ENCODE measurements at places on chromosomes 1 and 21. TPM values are rescaled to one million over a fixed set of nuclear protein-coding genes. Genes with fewer than 3 reads are reported as not detected.

HMGCS2 gene
- total RNA-seq: not detected

PRR9 gene
- not detected for total RNA-seq

FAM78B gene
- 0.74 TPM for total RNA-seq

GRCh38 chr1:7069931-7070330 lies 284.7 kb downstream of the CAMTA1 start:
- no peak overlapping the region for H3K27ac ChIP-seq
- DNase-seq: no peak
- no peak overlapping the region for H3K4me3 ChIP-seq
- H3K27me3 ChIP-seq: peaks cover 22% of the 10 kb centered on the region

GRCh38 chr1:88774151-88774556 lies 90.1 kb downstream of the PKN2 start:
- H3K27me3 ChIP-seq: no peaks in the 10 kb centered on the region
- DNase-seq: peak; percentile 47
- peaks cover 20% of the 10 kb centered on the region for H3K4me1 ChIP-seq
- peaks cover 38% of the 10 kb centered on the region for H3K36me3 ChIP-seq

DNA sequence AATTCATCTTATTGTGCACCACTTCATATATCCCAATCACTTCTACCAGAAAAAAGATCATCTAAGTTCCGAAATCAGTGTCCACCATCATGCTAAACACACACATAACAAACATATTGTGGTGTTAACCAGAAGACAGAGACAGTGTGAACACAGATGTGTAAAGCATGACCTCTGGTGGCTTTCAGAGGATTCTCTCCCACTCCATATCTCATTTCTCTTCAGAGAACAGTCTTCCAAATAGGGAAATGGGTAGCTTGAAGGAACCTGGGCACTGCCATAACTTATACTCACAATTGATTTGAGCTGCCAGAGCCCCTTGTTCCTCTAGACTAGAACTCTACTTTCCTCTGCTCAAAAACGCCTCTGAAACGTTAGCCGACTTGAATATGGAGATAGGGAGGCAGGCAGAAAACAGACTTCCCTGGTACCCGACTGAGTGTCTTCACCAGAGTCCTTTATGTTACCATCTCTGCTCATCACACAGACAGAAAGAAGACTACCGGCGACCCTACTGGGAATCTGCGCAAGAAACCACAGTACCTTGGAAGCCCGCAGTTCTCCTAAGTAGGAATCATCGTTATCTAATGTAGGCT lies 1.8 kb upstream of the ELAPOR1 start:
- DNase-seq: no peak
- H3K4me3 ChIP-seq: no peak overlapping the region
- peak overlapping the region; percentile 81 for H3K27ac ChIP-seq

DNA sequence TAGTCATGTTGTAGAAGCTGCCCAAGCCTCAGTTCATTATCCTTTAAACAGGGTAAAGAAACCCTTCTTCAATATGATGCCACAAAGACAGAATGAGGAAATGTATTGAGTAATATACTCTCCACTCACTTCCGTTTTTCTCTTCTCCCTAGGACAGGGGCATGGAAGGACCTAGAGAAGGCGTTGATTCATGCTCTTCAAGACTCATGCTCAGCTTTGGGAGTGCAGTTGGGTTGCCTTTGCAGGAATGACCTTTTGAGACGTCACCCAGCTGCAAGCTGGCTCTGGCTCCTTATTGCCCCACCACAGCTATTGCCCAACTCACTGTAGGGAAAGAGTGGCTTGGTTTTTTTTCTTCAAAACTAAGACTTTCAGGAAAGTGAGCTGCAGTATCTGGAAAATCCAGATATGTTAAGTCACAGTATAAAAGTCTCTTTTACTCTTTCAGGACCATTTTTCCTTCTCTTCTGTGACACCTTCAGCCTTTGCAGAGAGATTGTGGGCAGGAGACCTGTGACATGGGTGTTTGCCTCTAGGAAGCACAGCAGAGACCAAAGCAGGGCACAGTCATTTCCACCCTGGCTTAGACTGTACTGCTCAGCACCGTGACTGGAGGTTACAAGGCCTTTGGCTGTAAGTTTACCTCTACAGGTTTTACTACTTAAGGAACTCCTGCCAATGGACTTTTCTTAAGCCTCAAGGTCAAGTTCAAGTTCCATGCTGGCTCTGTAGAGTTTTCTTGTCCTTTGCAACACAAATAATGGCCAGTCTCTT lies 39.5 kb downstream of the XCL2 start:
- no peaks in the 10 kb centered on the region for H3K27me3 ChIP-seq
- no peak overlapping the region for H3K4me3 ChIP-seq
- H3K4me1 ChIP-seq: peaks cover 47% of the 10 kb centered on the region
- peaks cover 2% of the 10 kb centered on the region for H3K36me3 ChIP-seq

- no peaks in the 10 kb centered on the region for H3K36me3 ChIP-seq
- no peaks in the 10 kb centered on the region for H3K4me1 ChIP-seq
- no peak overlapping the region for H3K27ac ChIP-seq
- DNase-seq: no peak
These were observed 105.1 kb downstream of the ROR1 start for GRCh38 chr1:63878932-63879331.

- no peaks in the 10 kb centered on the region for H3K27me3 ChIP-seq
- H3K27ac ChIP-seq: no peak overlapping the region
- no peak overlapping the region for H3K4me3 ChIP-seq
- DNase-seq: no peak
- H3K36me3 ChIP-seq: no peaks in the 10 kb centered on the region
These were observed 321.3 kb downstream of the KIF26B start for GRCh38 chr1:245475961-245476516.

GRCh38 chr1:225462714-225463574 lies 35.1 kb upstream of the LBR start:
- no peak overlapping the region for H3K4me3 ChIP-seq
- H3K27me3 ChIP-seq: no peaks in the 10 kb centered on the region
- H3K27ac ChIP-seq: no peak overlapping the region
- no peaks in the 10 kb centered on the region for H3K36me3 ChIP-seq

GRCh38 chr1:6235296-6235677 lies 477 bp downstream of the ICMT start:
- H3K27ac ChIP-seq: peak overlapping the region; percentile 86
- peaks cover 18% of the 10 kb centered on the region for H3K4me1 ChIP-seq
- peak overlapping the region; percentile 90 for H3K4me3 ChIP-seq
- peaks cover 24% of the 10 kb centered on the region for H3K27me3 ChIP-seq
- DNase-seq: no peak

GRCh38 chr1:167541610-167542009 lies 12.0 kb downstream of the CREG1 start:
- H3K4me1 ChIP-seq: peaks cover 34% of the 10 kb centered on the region
- H3K4me3 ChIP-seq: no peak overlapping the region
- H3K27ac ChIP-seq: no peak overlapping the region

DNA sequence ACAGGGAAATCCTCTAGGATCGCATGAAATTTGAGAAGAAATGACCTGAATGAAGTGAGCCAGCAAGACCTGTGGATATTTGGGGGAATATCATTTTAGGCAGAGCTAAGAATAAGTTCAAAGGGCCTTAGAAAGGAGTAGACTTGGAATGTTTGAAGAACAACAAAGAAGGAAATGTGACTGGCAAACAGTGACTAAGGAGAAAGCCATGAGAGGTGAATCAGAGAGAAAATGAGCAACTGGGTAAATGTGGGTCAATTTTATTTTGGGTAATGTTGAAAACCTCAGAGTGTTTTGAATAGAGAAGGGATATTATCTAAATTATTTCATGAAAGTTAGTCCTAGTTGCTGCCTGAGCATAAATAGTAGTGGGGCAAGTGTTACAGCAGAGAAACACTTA lies 672.8 kb downstream of the LMO4 start:
- H3K27ac ChIP-seq: no peak overlapping the region
- no peak overlapping the region for H3K4me3 ChIP-seq
- no peaks in the 10 kb centered on the region for H3K36me3 ChIP-seq
- no peaks in the 10 kb centered on the region for H3K4me1 ChIP-seq
- DNase-seq: no peak

GRCh38 chr1:231279683-231280082 lies 38.7 kb downstream of the GNPAT start:
- H3K27me3 ChIP-seq: no peaks in the 10 kb centered on the region
- H3K36me3 ChIP-seq: peaks cover 20% of the 10 kb centered on the region
- DNase-seq: no peak
- H3K4me1 ChIP-seq: peaks cover 3% of the 10 kb centered on the region

DNA sequence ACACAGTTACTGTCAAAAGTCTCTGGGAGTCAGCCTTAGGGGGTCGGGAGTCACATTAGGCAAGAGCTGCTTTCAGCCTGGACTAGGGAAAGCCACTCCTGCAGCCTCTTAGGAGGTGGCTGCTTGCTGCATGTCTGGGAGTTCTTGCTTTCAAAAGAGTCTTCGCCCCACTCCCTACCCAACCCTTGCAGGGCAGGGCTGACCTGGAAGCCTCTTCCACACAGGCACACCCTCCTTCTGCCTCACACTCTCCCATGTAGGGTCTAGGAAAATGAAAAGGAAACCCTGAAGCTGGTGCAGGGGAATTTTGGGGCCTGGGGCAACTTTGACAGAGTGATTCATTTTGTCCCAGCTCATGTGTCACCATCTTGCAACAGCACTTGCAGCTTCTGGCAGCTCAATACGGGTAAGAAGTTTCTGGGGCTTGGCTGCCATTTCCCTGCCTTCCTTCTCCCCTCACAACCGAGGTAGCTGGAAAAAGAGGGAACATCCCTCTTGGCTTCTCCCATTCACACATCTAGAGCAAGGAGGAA lies 37.3 kb downstream of the KCND3 start:
- no peak overlapping the region for H3K27ac ChIP-seq
- H3K4me3 ChIP-seq: no peak overlapping the region
- peaks cover 26% of the 10 kb centered on the region for H3K27me3 ChIP-seq
- no peaks in the 10 kb centered on the region for H3K36me3 ChIP-seq
- DNase-seq: no peak
- no peaks in the 10 kb centered on the region for H3K4me1 ChIP-seq

DNA sequence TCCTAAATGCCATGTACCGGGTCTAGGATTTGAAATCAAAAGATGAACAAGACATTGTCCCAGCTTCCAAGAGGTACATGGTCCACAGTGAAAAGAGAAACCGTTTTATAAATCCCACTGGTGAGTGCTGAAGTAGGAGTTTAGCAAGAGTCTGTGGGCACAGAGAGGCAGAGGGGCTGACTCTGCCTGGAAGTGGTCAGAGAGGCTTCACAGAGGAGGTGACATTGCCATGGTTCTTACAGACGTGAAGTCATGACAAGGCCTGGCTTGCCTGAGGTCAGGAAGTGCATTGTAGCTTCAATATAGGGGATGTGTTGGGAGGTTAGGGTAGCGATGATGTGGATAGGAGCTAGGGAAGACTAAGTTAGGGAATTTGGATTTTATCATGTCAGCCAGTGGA lies 28.4 kb downstream of the MAPKAPK2 start:
- DNase-seq: no peak
- H3K4me3 ChIP-seq: no peak overlapping the region
- peaks cover 11% of the 10 kb centered on the region for H3K36me3 ChIP-seq
- H3K4me1 ChIP-seq: peaks cover 78% of the 10 kb centered on the region

DNA sequence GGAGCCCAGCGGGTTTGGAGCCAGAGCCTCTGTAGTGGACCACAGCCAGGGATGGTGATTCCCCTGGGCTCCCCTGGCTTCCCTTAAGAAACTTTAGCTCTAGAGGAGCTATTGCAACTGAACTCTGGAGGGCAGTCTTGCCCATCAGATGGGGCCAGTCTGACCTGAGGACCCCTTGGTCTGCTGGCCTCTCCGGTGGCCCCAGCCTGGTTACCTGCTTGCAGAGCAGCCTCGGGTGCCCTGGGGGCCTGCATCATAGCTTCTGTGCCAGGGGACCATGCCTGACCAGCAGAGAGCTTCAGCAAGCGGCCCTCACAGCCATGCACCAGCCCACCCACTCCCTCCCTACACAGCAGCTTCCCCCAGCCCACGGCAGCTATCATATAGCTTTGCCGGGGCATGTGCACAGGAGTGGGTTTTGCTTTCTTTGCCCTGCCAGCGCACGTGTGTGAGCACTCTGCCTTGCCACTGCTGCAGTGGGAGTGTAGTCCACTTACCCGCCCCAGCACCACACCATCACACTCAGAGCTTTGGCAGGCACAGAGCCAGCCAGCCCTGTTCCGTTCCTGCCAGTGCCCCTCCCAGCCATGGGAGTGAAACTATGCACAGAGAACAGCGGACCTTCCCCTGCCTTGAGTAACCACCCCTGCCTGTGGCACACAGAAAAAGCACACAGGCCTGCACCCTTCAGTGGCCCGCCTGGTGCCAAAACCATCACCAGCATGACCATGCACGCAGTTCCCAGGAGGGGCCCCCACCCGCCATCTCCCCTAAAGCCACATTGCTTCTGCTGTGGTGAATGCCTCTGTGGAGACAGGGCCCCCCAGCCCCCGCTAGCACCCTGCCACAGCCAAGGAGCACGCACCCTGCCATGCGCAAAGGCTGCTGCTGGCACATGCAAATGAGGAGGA lies 442.9 kb upstream of the NEGR1 start:
- no peaks in the 10 kb centered on the region for H3K4me1 ChIP-seq
- H3K27ac ChIP-seq: no peak overlapping the region
- H3K4me3 ChIP-seq: no peak overlapping the region
- H3K36me3 ChIP-seq: no peaks in the 10 kb centered on the region

- H3K27ac ChIP-seq: peak overlapping the region; percentile 96
- peaks cover 94% of the 10 kb centered on the region for H3K4me1 ChIP-seq
- H3K4me3 ChIP-seq: no peak overlapping the region
- DNase-seq: no peak
These were observed 66.4 kb upstream of the RUNX3 start for GRCh38 chr1:24996456-24996855.

DNA sequence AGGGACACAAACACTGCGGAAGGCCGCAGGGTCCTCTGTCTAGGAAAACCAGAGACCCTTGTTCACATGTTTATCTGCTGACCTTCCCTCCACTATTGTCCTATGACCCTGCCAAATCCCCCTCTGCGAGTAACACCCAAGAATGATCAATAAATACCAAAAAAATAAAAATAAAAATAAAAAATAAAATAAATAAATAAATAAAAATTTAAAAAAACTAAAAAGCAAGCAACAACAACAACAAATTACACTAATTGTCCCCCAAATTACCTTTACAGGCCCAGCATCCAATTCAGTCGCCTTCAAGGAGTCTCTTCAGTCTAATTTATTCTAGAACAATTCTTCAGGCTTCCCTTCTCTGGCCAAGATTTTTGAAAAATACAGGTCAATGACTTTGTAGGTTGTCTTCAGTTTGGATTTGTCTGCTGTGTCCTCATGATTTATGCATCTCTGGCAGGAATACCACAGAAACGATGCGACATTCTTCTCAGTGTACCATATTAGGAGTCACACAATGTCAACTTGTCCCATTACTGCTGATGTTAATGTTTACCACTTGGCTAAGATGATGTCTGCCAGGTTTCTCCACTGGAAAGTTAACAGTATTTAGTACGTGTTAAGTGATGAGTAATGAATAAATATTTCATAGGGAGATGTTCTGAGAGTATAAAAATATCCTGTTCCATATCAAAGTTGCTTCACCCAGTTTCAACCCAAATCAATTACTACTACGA lies 20.3 kb upstream of the BMP8B start:
- H3K27ac ChIP-seq: no peak overlapping the region
- H3K36me3 ChIP-seq: peaks cover 7% of the 10 kb centered on the region
- no peak overlapping the region for H3K4me3 ChIP-seq

- peak; percentile 67 for DNase-seq
- peaks cover 7% of the 10 kb centered on the region for H3K27me3 ChIP-seq
- peaks cover 4% of the 10 kb centered on the region for H3K4me1 ChIP-seq
- H3K4me3 ChIP-seq: no peak overlapping the region
- H3K27ac ChIP-seq: no peak overlapping the region
These were observed 78.6 kb downstream of the HHAT start for GRCh38 chr1:210407207-210407886.

GRCh38 chr1:161128591-161129420 lies 3.7 kb downstream of the DEDD start:
- H3K36me3 ChIP-seq: peaks cover 49% of the 10 kb centered on the region
- no peak for DNase-seq
- H3K4me1 ChIP-seq: peaks cover 55% of the 10 kb centered on the region
